ENCODE measurements at places on chromosomes 5 and 9. TPM values are rescaled to one million over a fixed set of nuclear protein-coding genes. Genes with fewer than 3 reads are reported as not detected.

SLC4A9 gene
- total RNA-seq = 0.23 TPM

GRCh38 chr9:116978155-116978554 is 291.1 kb downstream of the TRIM32 start:
- DNase-seq = no peak
- no peak overlapping the region for H3K27ac ChIP-seq
- no peak overlapping the region for H3K4me3 ChIP-seq
- H3K27me3 ChIP-seq = no peaks in the 10 kb centered on the region
- H3K36me3 ChIP-seq = no peaks in the 10 kb centered on the region

- no peak overlapping the region for H3K27ac ChIP-seq
- no peaks in the 10 kb centered on the region for H3K4me1 ChIP-seq
- DNase-seq = peak; percentile 46
- H3K36me3 ChIP-seq = peaks cover 16% of the 10 kb centered on the region
- H3K4me3 ChIP-seq = no peak overlapping the region
Observed at GRCh38 chr9:126508171-126508591, 105.5 kb upstream of the LMX1B start.

DNA sequence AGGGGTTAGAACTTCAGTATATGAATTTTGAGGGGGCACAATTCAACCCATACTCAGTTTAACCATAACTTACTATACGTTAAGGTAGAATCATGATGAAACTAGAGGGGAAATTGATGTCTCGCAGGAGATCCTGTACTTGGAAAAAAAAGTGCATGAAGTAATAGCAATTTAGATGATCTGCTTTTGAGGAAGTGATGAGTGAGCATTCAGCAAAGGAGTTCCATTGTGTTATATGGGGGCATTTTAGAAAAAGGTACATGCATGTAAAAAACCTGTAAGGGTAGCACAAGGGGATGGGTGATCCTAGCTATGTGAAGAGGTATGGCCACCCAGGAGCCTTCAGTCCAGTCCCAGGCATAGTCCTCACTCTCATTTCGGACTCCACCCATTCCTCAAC is 14.8 kb upstream of the TMC1 start:
- H3K36me3 ChIP-seq = no peaks in the 10 kb centered on the region
- no peaks in the 10 kb centered on the region for H3K27me3 ChIP-seq
- no peaks in the 10 kb centered on the region for H3K4me1 ChIP-seq
- H3K4me3 ChIP-seq = no peak overlapping the region

GRCh38 chr5:126937771-126938170 is 92.6 kb downstream of the MARCHF3 start:
- no peaks in the 10 kb centered on the region for H3K4me1 ChIP-seq
- no peaks in the 10 kb centered on the region for H3K27me3 ChIP-seq
- no peak for DNase-seq
- H3K4me3 ChIP-seq = no peak overlapping the region

GRCh38 chr9:7342736-7343135 is 456.8 kb downstream of the DMAC1 start:
- H3K27ac ChIP-seq = no peak overlapping the region
- H3K4me3 ChIP-seq = no peak overlapping the region
- H3K4me1 ChIP-seq = no peaks in the 10 kb centered on the region
- DNase-seq = no peak

DNA sequence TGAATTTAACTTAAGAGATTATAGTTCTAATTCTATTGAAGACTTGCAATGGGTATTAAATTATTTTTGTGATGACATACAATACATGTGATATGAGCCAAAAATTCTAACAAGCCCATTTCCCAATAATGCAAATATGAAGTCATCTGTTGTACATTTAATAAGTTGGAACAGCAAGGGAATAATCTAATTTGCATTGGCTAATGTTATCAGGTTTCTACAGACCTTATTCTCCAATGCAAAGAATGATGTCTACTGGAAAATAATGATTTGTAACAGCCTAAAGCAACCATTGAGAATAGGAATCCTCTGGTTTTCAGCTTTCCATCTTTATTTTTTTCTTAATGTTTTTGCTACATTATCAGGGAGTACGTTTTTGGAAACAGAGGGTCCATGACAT is 89.1 kb upstream of the MINAR2 start:
- H3K36me3 ChIP-seq = no peaks in the 10 kb centered on the region
- no peak overlapping the region for H3K4me3 ChIP-seq
- H3K27ac ChIP-seq = no peak overlapping the region

- peaks cover 38% of the 10 kb centered on the region for H3K4me1 ChIP-seq
- peak; percentile 76 for DNase-seq
- H3K36me3 ChIP-seq = peaks cover 7% of the 10 kb centered on the region
- H3K4me3 ChIP-seq = no peak overlapping the region
- H3K27me3 ChIP-seq = no peaks in the 10 kb centered on the region
- no peak overlapping the region for H3K27ac ChIP-seq
Observed at GRCh38 chr9:120436983-120437475, 142.9 kb downstream of the CDK5RAP2 start.

DNA sequence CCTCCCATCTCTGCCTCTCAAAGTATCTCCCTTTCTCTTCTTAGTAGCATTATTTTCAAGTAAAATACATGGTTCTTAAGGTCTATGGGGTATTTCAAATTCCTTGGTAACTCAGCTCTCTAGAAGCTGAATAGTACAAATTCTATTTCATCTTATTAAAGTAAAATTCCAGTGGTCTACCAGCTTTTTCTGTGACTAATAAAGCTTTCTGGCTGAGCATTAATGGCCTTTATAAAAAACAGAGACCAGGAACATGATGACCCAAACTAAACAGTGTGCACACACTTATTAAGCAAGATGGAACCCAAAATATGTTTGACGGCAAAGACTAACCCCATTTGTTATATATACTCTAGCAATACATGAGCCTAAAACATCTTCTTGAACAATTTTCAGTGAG is 142.6 kb downstream of the OR2K2 start:
- no peaks in the 10 kb centered on the region for H3K36me3 ChIP-seq
- H3K4me1 ChIP-seq = no peaks in the 10 kb centered on the region
- H3K4me3 ChIP-seq = no peak overlapping the region
- no peak overlapping the region for H3K27ac ChIP-seq
- no peak for DNase-seq
- no peaks in the 10 kb centered on the region for H3K27me3 ChIP-seq
